ENCODE measurements at places on chromosomes 7 and 10.
A peak's percentile ranks its signal among the peaks of the same experiment; 100 is the strongest.

- peak; percentile 35 for DNase-seq
Measured at GRCh38 chr7:56097700-56098099, 4.9 kb upstream of the PHKG1 start.

GRCh38 chr7:47492716-47493325 is 89.1 kb downstream of the TNS3 start:
- DNase-seq = peak; percentile 56

DNA sequence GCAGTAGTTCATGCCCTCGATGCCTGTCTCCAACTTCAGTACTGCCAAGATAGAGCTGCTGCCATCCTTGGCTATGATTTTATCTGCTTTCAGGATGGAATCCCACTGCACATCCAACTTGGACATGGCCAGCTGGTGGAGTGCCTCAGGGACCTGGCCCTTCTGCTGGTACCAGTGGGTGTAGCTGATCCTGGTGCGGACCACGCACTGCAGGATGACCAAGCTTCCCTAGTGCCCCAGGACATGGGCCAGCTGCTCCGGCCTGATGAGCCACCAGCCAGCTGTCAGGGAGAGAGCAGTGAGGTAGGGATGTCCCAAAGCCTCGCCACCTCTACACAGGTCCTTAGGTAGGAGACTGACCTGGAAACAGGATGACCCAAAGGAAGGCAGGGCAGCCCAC is 49.0 kb upstream of the TARP start:
- no peak for DNase-seq

GRCh38 chr7:101912716-101913110 is 95.3 kb downstream of the CUX1 start:
- DNase-seq = no peak
